Activated naive CD8-positive, alpha-beta T cell treated with anti-CD3 and anti-CD28 coated beads for 36 hours (primary cell): ENCODE measurements at places on chromosomes 4 and X. TPM values are rescaled to one million over a fixed set of nuclear protein-coding genes. Genes with fewer than 3 reads are reported as not detected.
A peak's percentile ranks its signal among the peaks of the same experiment; 100 is the strongest.

DNA sequence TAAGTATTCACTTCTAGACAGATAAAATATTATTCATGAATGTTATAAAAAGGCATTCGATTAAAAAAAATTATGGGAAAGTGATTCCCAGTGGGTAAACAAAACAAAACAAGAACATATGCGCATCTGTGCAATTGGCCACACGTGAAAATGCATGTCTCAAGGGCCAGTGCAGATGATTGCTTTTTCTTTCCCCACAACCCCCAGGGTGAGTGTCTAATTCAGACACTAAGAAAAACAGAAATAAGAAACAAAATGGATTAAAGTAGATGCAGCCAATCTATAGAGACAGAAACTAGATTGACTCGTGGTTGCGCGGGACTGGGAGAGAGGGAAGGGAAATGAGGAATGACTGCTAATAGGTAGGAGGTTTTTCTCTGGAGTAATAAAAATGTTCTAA lies 49.5 kb downstream of the GPM6A start:
- DNase-seq, result no peak
- H3K36me3 ChIP-seq, result no peaks in the 10 kb centered on the region
- no peak overlapping the region for H3K4me3 ChIP-seq
- H3K27ac ChIP-seq, result no peak overlapping the region
- H3K27me3 ChIP-seq, result no peaks in the 10 kb centered on the region

- no peak for DNase-seq
- H3K4me3 ChIP-seq, result no peak overlapping the region
- no peaks in the 10 kb centered on the region for H3K4me1 ChIP-seq
- no peaks in the 10 kb centered on the region for H3K27me3 ChIP-seq
- H3K27ac ChIP-seq, result no peak overlapping the region
- peaks cover 1% of the 10 kb centered on the region for H3K36me3 ChIP-seq
Observed at GRCh38 chr4:159652871-159653270, 550.0 kb downstream of the RAPGEF2 start.

- no peak for DNase-seq
- H3K4me3 ChIP-seq, result peak overlapping the region; percentile 27
- no peaks in the 10 kb centered on the region for H3K27me3 ChIP-seq
- peaks cover 23% of the 10 kb centered on the region for H3K4me1 ChIP-seq
Observed at GRCh38 chrX:136193771-136194170, 46.4 kb downstream of the FHL1 start.

GRCh38 chr4:82677327-82677726 lies 115.5 kb upstream of the TMEM150C start:
- DNase-seq, result no peak
- H3K27ac ChIP-seq, result no peak overlapping the region
- no peaks in the 10 kb centered on the region for H3K27me3 ChIP-seq

Gene MAGEA10
- total RNA-seq, result not detected
